ENCODE measurements at places on chromosomes 7 and 10. TPM values are rescaled to one million over a fixed set of nuclear protein-coding genes. Genes with fewer than 3 reads are reported as not detected.
A peak's percentile ranks its signal among the peaks of the same experiment; 100 is the strongest.

Gene GALNT17
- polyA plus RNA-seq, result 3.9 TPM

Gene PCDH15
- 5.9 TPM for polyA plus RNA-seq

DNA sequence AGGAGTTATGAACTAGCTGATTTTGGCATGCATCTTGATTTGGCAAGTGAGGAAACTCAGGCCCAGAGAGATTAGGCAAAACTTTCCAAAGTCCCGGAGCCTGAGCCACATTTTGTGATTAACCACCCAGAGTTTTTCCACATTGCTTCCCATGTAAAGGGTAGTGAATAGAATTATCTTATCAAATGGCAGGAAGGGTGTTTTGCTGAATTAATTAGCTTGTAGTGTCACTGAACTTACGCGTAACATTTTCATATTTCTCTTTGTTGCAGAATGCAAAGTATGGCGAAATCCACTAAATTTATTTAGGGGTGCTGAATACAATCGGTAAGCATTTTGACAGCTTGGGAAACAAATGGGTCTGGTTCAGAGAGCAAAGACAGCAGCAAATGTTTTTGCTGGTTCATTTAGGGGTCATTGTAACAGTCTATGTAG, 176.2 kb downstream of the ST7 start:
- DNase-seq, result no peak

DNA sequence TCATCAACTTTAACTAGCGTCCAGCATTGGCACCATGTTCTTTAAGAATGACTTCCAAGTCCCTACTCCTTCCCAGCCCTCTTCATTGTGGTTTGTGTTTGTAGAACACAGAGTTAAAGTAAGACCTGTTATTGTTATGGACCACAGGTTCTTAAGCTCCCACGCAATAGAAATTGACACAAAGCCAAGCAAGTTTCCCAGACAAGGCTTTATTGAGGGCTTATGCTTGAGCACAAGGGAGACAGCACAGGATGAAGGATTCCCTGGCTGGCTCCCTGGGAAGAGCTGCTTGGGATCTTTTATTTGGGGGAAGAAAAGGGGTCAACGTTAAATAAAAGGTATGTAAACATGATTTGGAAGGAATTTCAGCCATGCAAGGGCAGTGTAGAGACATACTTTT, 44.3 kb upstream of the PRKCQ start:
- DNase-seq, result no peak

GRCh38 chr10:71921324-71922027, 42.7 kb upstream of the CHST3 start:
- peak; percentile 15 for DNase-seq

GRCh38 chr7:30136117-30136731, 1.4 kb downstream of the MTURN start:
- DNase-seq, result no peak

Data from left renal cortex interstitium (tissue), 4 donors.